ENCODE measurements at places on chromosomes 6 and 20.

DNA sequence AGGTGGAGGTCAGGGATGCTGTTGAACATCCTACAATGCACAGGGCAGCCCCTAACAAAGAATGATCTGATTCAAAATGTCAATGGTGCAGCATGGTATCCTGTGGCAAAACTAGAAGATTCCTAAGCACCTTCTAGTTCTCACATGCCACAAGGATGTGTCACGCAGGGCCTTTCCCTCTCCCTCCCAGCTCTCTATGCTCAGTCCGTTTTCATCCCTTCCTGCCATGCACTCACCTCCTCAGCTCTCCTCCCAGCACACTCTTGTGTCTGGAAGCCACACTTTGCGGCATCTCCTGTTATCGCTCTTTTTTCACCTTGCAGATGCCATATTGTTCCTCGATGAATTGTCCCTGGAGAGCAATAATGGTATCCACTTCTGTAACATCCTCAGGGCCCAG is 263.4 kb downstream of the CDC5L start:
- DNase-seq = no peak

- DNase-seq = no peak
These were observed 5.5 kb downstream of the ELMO2 start for GRCh38 chr20:46400828-46401477.

DNA sequence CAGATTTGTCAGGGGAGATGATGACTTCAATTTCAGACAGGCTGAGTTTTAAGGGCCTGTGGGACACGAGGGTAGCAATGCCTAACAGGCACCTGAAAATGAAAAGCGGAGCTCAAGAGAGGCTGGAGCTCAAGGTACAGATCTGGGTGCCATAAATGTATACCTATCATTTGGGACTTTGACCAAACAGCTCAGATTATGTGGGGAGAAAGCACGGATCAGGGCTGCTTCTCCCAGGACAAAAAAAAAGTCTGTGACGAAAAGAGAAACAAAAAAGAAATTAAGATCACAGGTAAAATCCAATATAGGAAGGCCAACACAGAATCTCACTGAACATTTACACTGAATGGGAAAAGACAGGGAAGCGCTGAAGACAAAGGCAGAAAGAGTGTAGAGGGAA is 1.9 kb downstream of the PRELID3B start:
- DNase-seq = no peak

GRCh38 chr6:144053601-144054000 is 41.8 kb downstream of the SF3B5 start:
- no peak for DNase-seq

GRCh38 chr6:2872423-2873358 is 30.4 kb downstream of the SERPINB9 start:
- no peak for DNase-seq

DNA sequence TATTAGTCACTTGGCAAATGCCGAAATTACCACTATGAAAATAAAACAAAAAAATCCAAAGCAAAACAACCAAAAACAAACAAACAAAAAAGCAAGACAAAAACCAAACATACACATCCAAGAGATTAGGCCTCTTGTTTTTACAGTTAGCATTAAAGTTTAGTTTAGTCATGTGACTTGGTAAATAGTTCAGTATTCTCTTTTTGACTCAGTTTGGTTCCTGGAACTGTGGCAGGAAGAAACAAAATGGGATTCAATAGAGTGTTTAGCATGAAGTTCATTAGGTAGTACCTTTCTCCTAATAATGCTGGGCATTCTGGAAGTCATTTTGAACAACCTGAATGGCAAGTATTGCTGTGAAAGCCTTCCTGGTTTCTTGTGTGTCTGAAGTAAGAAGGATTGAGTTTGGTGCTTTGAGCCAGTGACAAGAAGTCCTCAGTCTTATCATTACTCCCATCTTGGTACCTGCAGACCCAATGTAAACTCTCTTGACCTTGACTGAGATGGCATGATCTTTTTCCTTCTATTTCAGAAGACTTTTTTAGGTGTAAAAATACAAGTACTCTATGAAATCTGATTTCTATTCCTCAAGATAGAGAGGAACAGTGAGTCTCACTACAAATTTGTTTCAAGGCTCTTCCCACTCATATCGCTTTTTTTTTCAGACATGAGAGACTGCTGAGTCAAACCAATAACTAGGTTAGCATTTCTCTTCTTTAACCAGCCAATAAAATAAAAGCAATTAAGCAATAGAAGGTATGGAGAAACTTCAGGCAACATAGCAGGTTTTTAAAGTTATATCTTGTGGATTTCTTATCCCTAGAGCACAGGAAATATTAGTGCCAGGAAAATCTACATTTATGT is 223.6 kb upstream of the PREP start:
- no peak for DNase-seq

DNA sequence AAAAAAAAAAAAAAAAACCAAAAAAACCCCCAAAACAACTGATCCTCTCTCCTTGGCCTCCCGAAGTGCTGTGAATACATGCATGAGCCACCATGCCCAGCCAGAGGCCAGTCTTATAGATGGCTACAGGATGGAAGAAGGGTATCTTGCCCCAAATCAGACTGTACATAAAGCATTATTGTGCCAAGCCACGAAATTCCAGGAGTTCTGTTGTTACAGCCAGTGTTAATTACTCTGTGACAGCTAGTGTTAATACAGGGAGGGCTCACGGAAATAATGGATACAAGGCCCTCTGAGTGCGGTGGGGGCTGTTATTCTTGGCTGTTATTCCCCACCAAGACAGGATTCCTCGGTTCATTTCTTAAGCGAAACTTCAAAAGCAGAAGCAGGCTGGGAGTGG is 1.4 kb upstream of the CLPSL2 start:
- no peak for DNase-seq

DNA sequence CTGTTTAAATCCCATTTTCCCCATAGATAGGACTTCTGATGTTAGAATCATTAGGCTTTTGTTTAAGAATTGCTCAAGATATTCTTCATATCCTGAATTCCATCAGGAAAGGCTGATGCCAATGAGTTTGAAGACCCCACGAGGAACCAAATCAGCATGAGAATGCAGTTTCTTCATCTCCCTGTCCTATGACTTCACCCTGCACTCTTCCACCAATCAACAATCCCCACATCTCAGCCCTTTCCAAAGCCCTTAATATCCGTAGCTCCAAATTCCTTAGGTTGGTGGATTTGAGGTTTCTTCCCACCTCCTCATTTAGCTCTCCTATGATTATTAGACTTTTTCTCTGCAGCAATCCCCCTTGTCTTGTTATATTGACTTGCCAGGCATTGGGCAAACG is 88.3 kb upstream of the PRND start:
- DNase-seq = no peak

Data from activated gamma-delta T cell (primary cell).